Central memory CD8-positive, alpha-beta T cell (primary cell): ENCODE measurements at places on chromosomes 7 and 10.

DNA sequence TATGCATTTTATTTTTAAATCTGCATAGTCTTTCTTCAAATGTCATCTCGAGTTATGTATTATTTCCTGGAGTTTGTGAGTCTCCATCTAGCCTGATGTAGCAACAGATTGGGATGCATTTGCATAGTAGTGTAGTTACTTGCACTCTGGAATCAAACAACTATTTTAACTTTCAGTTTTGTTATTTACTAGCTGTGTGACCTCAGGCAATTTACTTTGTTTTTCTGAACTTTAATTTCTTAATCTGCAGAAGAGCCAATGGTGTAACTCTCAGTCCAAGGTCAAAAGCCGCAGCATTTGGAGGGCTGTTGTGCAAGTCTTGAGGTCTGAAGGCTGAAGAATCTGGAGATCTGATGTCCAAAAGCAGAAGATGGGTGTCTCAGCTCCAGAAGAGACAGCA, 175.8 kb upstream of the SORCS1 start:
- DNase-seq = no peak

DNA sequence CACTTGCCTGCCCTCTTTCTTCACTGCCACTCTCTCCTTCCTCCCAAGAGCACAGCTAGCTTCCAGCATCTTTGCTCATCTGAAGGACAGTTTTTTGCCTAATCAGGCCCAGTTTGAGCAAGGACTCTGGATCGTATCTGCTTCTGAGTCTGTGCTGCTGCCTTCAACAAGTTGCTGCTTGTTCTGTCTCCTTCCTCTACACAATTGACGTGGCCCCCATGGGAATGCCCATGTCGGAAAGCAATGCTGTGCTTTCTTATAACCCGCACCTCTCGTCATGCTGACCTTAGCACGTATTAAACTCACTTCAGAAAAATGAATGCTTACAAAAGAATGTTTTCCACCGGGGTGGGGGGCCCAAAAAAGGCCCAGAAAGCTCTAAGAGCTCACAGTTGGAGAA, 324.7 kb upstream of the C7orf33 start:
- DNase-seq = no peak

DNA sequence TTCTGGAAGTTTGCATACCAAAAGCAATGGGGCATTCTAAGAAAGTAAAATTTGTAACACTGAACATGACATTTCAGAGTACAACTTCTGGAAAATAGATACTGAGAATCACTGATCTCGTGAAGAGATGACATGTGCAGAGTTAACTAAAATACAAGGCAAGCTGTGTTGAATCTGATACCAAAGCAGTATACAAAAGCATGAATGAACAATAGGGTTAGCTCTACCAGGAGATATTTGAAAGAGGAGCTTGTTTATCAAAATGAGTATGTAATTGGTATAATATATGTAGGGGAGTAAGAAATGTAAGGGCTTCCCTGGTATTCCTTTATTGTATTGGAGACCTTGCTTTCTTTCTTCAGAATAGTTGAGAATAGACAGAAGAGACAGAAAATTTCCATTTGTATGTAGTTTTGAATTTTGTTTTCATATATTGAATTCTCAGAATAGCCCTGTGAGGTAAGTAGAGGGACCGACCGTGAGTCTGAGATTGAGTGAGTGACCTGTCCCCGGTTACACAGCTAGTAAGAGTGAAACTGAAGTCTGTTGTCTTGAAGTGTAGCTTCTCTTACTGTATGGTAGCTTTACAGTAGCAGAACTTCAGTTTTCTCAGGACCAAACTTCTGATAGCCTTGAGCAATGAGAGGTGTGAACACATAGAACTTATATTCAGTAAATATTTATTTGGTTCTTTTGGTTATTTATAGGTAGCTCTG, 5.0 kb downstream of the HBP1 start:
- no peak for DNase-seq

DNA sequence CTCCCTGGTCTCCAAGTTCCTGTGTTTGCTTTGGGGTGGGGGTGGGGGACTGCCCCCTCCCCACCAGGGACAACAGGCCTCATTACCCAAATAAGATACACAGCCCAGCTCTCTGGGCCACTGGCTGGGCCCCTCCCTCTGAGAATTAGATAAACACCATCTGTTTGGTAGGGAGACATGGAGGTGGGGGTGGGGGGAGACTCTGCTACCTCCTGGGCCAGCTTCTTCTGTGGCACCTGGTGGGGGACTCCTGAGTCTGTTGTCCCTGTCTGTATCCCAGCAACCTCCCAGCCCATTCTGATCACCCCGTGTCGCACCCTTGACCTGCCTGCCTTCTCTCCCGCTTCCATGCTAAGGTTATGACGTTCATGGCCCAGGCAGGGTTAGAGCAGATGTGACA, 5.8 kb downstream of the MLXIPL start:
- DNase-seq = no peak

DNA sequence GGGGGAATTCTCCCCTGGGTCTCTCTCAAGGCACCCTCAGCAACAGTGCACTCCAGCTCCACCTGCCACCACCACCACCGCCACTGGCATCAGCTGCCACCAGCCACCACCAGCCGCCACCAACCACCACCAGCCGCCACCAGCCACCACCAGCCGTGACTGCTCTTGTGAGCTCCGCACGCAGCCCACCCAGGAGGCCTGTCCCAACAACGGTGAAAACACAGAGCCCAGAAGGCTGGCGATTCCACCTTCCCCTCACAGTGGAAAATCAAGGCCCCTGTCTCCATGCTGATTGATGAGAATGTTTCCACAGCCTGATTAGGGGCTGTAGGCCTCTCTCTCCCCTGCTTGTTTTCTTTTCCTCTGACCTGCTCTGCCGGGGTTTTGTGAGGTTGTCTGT, 41.1 kb downstream of the COBL start:
- no peak for DNase-seq

- DNase-seq = no peak
Measured at GRCh38 chr7:98126311-98127142, 19.9 kb downstream of the LMTK2 start.

GRCh38 chr7:158910254-158911053, 54.1 kb downstream of the DYNC2I1 start:
- DNase-seq = no peak

DNA sequence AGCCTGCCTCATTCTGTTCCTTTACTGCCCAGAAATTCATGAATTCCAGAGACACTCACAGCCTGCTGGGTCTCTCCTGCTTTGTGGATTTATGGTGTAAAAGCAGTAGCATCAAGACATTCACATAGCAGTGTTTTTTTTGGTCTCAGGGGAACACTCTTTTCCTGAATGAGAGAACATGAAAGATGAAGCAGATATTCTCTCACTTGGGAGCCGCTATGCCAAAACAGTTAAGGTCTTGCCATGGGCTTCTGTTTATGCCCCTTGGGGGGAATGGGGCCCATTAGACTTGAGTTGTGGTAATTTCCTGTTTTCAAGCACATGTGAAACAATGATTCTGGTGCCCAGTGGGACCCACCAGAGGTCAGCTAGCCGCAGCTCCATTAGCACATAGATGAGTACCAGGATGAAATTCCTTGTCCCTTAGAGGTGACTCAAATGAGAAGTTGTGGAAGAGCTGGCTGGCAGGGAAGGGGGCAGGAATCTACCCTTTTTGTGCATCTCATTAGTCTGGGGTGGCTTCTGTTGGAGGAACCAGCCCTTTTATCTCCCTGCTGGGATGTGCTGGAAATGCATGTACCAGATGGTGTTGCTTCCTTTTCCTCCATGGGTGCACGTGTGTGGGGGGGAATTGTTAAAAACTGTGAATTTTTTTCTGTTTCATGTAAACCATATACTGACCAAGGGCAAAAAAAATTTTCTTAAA, 13.3 kb downstream of the BMPER start:
- no peak for DNase-seq

- no peak for DNase-seq
Measured at GRCh38 chr7:79806161-79806734, 328.4 kb upstream of the GNAI1 start.

DNA sequence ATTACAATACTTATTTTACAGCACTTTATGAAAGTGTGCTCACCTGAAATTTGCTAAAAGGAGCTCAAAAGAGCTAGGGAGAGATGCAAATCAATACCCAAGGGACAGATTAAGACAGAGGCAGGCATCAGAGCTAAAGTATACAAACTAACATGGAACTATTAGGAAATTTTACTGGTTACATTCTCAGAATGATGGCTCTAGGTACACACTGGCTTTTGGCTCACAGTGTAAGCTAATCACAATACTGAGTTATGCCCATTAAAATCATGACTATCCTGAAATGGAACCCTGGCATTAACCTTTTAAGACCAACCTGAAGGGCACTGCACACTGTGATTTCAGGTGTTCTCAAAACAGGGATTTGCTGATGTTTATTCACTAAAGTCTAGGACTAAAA, 98.1 kb downstream of the NT5C2 start:
- no peak for DNase-seq

DNA sequence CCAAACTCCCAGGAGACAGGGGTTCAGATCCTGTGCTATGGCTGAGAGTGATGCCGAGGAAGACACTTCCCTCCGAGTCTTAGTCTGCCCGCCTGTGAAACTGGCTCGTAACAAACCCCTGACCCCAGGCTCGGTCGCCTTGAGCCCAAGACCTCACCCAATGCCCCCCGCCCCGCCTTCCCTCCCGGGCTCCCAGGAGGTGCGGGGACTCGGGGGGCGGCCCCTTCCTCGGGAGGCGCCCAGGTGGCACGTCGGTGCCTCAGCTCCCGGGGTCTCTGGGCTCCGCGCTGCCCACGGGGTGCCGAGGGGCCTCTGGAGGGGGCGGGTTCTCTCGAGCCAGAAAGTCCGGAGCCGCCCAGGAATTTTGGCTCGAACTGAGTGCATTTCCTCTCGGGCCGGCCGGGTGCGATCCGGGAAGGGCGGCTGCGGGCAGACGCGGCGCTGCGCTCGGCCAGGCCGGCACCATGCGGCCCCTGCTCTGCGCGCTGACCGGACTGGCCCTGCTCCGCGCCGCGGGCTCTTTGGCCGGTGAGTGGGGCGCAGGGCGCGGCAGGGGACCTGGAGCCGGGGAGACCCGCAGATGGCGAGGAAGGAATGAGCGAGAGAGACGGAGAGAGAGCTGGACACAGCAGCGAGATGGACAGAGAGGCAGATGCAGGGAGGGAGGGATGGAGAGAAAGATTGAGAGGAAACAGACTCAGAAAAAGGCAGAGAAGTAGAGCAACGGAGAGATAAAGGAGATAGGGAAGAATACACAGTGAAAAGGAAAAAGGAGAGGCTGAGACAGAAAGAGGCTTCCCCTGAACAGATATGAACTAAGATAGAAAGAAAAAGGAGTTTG, at the start of gene PLAC9:
PLAC9 (plus strand) TSS at position 432 of the 841 bp plus-strand sequence; CDS start at position 465, 33 bp downstream.
- DNase-seq = no peak

GRCh38 chr10:132836832-132837540, 51.0 kb upstream of the NKX6-2 start:
- DNase-seq = no peak

- no peak for DNase-seq
Measured at GRCh38 chr7:108280136-108280535, 150.0 kb upstream of the LAMB4 start.

DNA sequence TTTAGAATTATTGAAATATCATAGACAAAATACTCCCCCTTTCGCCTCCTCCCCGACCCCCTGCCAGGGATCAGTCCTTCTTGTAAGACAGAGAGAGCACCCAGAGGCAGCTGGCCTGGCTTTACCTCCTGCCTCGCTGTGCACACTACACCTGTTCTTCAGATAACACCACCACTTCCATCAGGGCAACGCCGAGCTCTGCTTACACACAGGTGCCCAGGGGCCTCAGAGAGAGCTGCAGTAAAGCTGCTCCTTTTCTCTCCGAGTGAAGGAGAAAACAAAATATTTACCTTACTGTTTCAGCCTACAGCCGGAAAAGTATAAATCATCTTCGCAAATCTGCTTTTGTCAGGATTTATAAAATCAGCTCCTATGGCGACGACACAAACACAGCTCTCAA, 80.7 kb downstream of the HIPK2 start:
- DNase-seq = no peak

DNA sequence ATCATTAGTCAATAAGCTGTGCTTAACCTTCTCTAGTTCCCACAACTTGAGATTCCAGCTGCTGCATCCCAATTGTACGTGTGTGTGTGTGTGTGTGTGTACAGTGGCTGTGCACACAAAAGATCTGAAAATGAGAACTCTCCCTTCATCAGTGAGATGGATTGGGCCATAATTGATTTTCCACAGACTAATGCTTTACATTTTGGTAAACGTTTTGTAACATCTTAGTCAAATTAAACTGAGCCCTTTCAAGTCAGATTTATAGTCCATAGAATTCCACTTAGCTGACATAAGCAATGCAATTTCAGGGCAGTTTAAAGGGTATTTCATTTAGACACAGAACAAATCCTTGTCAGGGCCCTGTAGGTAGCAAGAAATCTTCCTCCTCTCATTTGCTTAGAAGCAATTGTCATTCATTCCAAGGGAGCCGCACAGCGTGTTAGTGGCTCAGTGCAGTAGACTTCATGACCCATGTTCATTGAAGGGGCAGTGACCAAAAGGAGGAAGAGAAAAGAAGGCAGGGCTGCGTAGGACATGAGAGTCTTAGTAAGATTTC, 1123.5 kb upstream of the AUTS2 start:
- no peak for DNase-seq

- DNase-seq = no peak
Measured at GRCh38 chr7:157125376-157126223, 13.1 kb upstream of the UBE3C start.

DNA sequence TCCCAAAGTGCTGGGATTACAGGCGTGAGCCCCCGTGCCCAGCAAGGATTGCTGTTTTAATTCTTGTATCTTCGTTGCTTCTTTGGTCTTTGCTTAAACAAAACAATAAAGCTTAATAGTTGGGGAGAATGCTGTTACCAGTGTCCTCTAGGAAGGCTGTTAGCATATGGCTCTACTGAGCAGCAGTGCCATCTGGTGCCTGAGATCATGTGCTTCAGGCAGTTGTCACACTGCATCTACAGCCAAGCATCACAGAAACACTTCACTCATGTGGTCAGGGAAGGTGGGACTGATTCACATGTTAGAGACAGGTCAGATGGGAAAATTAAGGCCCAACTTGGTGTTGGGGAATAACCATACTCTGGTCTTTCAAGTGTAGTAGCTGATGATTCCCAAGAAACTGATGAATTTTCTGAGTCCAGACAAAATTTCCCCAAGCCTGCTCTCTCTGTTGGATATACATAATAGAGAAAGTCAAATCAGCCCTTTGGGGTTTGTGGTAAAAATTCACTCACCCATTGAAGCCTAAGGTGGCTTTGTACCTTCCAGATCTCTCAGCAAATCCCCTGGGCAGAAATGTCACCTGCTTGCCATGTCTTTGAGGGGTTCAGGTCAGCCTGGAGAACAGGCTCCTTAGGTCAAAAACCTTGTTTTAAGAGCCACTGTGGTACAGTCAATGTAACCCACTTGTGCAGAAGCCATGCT, 28.4 kb downstream of the UBE2D4 start:
- no peak for DNase-seq

DNA sequence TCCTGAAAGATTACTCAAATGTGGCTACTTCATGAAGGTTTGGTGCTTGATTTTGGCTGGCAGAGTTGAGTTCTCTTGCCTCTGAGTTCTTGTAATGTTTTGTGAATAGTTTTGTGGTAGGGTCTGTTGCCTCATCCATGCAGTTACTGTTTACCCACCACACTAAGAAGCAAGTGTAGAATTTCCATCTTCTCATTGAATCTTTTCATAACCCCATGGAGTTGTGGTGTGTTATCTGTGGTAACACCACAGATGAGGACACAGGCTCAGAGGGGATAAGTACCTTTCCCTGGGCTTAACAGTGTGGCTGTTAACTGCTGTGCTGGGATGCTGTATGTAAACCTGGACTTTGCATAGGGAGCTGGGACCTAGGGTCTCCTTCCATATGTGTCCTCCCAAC, 186.3 kb downstream of the CAMK1D start:
- no peak for DNase-seq
